Adrenal gland (tissue), 19 donors: ENCODE measurements at places on chromosomes 16 and 17. TPM values are rescaled to one million over a fixed set of nuclear protein-coding genes. Genes with fewer than 3 reads are reported as not detected.
A peak's percentile ranks its signal among the peaks of the same experiment; 100 is the strongest.

TAT gene
- total RNA-seq: not detected

ATP2A3 gene
- total RNA-seq: 19.4 TPM

CHMP6 gene
- 22.6 TPM for total RNA-seq

- H3K27me3 ChIP-seq: no peaks in the 10 kb centered on the region
- no peak overlapping the region for H3K27ac ChIP-seq
- no peaks in the 10 kb centered on the region for H3K36me3 ChIP-seq
- no peaks in the 10 kb centered on the region for H3K4me1 ChIP-seq
These were observed 242.0 kb downstream of the FTO start for GRCh38 chr16:53945996-53946395.

- no peaks in the 10 kb centered on the region for H3K36me3 ChIP-seq
- peak overlapping the region; percentile 93 for H3K27ac ChIP-seq
- peaks cover 61% of the 10 kb centered on the region for H3K4me1 ChIP-seq
- no peak overlapping the region for H3K4me3 ChIP-seq
These were observed 5.4 kb downstream of the NAT9 start for GRCh38 chr17:74770498-74771318.

DNA sequence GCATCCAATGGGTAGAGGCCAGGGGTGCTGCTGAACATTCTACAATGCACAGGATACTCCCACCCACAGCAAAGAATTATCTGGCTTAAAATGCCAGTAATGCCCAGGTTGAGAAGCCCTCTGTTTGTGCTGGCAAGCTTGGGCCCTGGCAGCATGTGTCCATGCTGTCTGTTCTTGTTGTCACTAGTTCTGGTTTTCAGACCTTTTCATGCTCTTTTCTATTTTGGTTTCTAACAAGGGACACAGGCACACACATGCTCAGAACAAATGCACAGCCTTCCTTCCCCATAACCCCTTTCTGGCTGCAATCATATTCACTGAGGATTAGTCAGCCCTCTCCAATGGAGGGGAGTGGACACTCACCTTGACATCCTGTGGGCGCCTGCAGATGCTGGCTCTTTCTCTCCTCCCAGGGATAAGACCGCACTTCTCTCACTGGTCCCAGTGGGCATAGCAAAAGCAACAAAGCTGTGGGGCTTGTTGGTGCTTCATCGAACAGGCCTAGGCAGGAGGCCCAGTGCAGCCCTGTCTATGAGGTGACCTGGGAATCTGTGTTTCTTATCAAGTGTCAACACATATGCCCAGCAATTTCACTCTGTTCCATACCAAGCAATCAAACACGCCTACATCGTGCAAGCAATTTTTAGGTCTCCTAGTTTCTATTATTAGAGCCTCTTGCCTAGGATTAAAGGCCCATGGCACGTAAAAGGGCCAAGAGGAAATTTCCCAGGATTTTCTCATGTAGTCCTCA, 271.1 kb upstream of the CCL2 start:
- no peak for DNase-seq
- H3K4me3 ChIP-seq: no peak overlapping the region
- no peaks in the 10 kb centered on the region for H3K4me1 ChIP-seq
- no peak overlapping the region for H3K27ac ChIP-seq
- no peaks in the 10 kb centered on the region for H3K27me3 ChIP-seq

WNT9B gene
- 2.0 TPM for total RNA-seq

GRCh38 chr17:60091908-60092331, 13.2 kb upstream of the HEATR6 start:
- H3K27me3 ChIP-seq: no peaks in the 10 kb centered on the region
- H3K4me1 ChIP-seq: no peaks in the 10 kb centered on the region
- no peak overlapping the region for H3K4me3 ChIP-seq
- peak overlapping the region; percentile 0 for H3K27ac ChIP-seq

GRCh38 chr16:30949650-30950515, 1.0 kb downstream of the ORAI3 start:
- H3K4me1 ChIP-seq: peaks cover 32% of the 10 kb centered on the region
- DNase-seq: peak; percentile 98

DNA sequence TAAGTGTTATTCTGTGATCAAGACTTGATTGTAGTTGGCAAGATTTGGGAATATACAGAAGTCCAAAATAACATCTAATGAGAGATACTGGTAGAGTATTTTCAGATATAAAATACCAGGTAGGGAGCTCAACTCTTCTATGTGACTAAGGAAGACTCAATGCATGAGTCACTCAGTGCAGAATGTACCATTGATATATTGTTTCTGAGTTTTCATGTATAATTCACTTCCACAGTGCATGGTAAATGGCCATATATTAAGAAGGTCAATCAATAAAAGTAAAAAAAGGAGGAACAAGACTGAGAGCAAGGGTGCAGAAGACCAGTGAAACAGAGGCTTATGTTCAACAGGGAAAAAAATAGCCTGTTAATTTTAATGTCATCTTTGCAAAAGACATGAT, 1387.9 kb downstream of the CDH8 start:
- no peak for DNase-seq
- H3K27me3 ChIP-seq: no peaks in the 10 kb centered on the region
- H3K27ac ChIP-seq: no peak overlapping the region
